Foreskin fibroblast (primary cell): ENCODE measurements at places on chromosomes 12 and 14.

DNA sequence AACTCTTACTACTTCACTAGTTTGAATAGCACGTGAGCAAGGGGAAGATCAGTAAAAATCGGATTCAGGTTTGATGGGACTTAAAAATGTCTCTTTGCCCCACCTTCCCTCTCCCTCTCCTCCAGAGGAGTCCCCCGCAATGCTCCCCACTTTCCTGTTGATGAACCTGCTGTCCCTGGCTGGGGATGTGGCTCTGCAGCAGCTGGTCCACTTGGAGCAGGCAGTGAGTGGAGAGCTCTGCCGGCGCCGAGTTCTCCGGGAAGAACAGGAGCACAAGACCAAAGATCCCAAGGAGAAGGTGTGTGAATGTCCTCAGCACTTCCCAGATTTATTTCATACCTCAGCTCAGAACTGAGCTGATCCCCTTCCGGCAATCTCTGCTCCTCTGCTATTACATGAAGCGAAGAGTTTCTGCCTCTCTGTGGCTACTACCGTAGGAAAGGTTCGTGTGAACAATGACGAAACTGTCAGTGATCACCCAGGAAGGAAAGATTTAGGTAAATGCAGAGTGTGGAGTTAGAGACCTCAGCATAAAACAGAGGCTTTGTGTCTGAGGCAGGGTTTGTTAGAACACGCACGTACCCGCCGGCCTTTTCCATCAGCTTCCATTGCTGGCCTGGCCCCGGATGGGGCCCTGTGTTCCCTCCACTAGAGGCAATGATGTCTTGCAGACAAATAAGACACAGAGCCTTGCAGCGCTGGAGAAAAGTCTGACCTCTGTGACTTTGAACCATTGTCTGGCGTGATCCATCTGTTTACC lies 7.4 kb upstream of the GAPDH start:
- no peak for DNase-seq

GRCh38 chr14:60051721-60052221 lies 40.0 kb upstream of the PCNX4 start:
- peak; percentile 26 for DNase-seq

GRCh38 chr12:50024805-50025186 lies 498 bp downstream of the RACGAP1 start:
- DNase-seq = no peak

DNA sequence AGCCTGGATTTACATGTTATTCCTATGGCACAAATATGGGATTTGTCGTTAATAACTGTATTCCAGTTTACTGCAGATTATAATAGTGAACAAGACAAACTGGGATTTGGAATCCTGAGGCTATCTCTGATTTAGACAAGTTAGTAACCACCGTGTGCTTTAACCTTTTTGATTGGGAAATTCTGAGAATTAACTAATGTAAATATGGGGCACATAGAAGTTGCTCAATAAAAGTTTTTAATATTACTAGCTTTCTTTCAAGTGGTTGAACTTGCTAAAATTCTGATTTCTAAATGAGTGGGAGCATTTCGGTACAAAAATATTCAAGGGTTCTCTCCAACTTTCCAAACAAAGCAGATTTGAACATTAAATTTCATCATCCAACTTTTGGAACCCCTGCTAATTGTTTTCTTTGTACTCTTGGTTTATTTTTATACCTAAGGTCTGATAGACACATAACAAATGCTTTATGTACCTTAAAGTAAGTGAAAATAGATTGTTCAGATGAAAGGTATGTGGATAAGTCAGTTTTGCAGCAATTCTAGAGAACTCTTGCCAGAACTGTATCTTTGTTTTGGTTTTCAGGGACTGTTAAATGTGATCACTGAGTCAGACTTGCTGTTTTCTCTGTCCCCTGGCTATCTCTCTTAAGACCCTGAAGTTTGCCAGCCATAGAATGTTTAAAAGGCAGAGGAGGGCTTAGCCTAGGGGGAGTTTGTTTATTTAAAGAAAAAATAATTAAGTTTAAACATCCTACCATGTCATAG lies 57.5 kb downstream of the FRS2 start:
- peak; percentile 74 for DNase-seq

GRCh38 chr14:99644723-99645544 lies at the start of gene HHIPL1:
TSS of gene HHIPL1 (plus strand) at chr14:99645129. CDS start at chr14:99645208, 79 bp downstream.
- peak; percentile 52 for DNase-seq

GRCh38 chr12:122035292-122035691 lies 13.6 kb downstream of the BCL7A start:
- DNase-seq = no peak

- no peak for DNase-seq
These were observed 34.6 kb upstream of the MEG3 start for GRCh38 chr14:100791348-100791735.

GRCh38 chr14:68041876-68042354 lies 222.3 kb downstream of the RAD51B start:
- no peak for DNase-seq

- DNase-seq = peak; percentile 70
These were observed 13.7 kb upstream of the OR6J1 start for GRCh38 chr14:22657861-22658260.

- no peak for DNase-seq
These were observed 10.8 kb downstream of the RBM19 start for GRCh38 chr12:113955109-113955970.

DNA sequence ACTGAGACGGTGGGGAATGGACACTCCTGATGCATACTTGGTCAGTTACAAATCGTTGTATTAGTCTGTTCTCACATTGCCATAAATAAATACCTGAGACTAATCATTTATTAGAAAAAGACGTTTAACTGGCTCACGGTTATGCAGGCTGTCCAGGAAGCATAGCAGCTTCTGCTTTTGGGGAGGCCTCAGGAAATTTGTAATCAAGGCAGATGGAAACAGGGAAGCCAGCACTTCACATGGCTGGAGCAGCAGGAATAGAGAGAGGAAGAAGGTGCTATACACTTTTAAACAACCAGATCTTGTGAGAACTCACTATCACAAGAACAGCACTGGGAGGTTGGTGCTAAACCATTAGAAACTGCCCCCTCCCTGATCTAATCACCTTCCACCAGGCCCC lies 418.2 kb downstream of the FLRT2 start:
- DNase-seq = no peak

GRCh38 chr12:57025196-57025595 lies 8.9 kb upstream of the TAC3 start:
- no peak for DNase-seq

- DNase-seq = no peak
These were observed 287.0 kb upstream of the FKBP4 start for GRCh38 chr12:2507814-2508213.

- DNase-seq = no peak
These were observed 954.1 kb downstream of the AACS start for GRCh38 chr12:126019385-126019784.

DNA sequence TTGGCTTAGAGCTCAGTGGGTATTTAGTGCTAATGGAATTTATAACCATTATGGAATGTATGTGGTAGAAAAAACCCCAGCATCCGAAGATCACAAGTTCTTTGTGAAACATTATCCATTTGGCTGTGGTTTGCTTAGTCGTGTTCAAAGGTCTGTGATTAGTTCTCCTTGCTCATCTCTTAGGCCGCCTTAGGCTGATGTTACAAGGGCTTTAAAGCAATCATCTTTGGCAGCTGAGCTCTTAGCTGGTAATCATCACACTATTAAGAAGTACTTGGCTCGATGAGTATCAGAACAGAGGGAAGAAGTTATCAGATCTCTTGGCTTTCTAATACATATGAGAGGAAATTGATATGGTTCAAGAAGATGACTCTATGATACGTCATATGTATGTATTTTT lies 124.1 kb upstream of the E2F7 start:
- peak; percentile 84 for DNase-seq

DNA sequence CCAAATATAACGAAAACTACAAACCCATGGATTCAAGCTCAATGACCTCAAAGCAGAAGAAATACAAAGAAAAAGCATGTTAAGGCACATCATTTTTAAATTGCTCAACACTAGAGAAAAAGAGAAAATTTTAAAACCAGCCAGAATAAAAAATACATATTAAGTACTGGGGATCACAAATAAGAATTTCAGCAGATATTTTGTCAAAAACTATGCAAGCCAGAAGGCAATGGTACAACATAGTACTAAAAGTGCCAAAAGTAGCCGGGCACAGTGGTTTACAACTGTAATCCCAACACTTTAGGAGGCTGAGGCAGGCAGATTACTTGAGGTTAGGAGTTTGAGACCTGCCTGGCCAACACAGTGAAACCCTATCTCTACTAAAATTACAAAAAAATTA lies 10.2 kb downstream of the SGPP1 start:
- peak; percentile 22 for DNase-seq

GRCh38 chr12:13094367-13094766 lies 9.1 kb downstream of the GSG1 start:
- DNase-seq = peak; percentile 79

DNA sequence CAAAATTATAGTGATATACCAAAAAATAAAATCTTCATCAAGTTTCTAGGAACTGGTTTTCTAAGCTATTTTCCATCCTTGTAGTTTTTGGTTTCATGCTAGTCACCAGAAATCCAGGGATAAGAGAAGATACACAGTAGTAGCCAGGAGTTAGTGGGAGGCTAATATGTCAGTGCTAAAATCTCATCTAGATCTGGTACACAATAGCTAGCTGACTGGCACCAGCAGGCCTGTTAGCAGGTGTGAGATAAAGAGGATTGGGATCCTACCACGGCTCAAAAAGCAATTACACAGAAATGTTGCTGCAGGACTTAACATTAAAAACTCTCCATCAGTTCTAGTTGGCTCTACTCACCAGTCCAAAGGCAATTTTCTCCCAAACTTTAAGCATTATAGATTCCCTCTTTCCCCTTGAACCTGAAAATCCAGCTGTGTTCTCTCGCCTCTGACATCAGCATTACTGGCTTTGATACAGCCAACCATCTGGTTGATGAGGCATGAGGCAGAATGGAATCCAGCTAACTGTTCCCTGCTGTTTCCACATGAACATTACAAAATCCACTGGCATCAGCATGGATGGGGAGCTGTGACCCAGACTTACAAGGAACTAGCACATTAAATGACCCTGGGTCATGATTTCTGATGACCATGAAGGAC lies 41.8 kb upstream of the CCDC196 start:
- DNase-seq = peak; percentile 16

DNA sequence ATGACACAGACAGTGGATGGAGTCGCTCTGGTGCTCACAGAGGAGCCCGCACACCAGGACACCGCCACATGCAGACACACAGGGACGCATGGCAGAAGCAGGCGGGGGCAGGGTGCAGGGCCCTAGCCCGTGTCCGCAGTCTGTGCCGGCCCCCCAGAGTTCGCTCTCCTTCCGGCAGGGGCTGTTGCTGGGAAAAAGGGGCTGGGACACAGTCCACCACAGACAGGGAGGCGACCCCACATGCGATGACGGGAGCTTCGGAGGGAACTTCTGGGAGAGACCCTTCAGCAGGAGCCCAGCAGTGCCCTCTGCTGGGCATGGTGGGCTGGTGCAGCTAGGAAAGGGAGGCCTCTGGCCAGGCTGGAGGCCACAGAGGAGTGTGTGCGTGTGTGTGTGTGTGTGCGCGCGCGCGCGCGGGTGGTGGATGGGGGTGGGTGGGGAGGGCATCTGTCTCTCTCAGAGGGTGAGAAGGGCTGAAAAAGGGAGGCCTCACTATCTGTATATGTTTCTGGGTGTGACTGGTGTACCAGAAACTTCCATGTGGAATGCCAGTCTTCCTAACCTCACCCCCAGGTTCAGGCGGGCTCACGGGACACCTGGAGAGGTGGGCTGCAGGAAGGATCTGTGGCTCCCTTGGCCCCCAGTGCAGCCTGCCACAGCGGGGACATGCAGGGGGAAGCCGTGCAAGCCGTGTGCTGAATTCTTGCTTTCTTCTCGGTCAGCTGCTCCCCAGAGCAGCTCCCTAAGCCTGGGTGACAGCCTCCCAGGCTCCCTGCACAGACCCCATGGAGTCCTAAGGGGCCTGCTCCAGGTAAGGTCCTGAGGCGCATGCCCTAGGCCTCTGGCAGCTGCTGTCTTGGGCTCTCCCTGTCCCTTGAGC lies 60.7 kb downstream of the PLEKHG3 start:
- peak; percentile 71 for DNase-seq

GRCh38 chr12:84874125-84874824 lies 38.3 kb downstream of the SLC6A15 start:
- DNase-seq = peak; percentile 33

- DNase-seq = no peak
These were observed 6.3 kb upstream of the CTDSP2 start for GRCh38 chr12:57852620-57853500.

GRCh38 chr12:32598688-32599087 lies 80.4 kb upstream of the DNM1L start:
- no peak for DNase-seq

DNA sequence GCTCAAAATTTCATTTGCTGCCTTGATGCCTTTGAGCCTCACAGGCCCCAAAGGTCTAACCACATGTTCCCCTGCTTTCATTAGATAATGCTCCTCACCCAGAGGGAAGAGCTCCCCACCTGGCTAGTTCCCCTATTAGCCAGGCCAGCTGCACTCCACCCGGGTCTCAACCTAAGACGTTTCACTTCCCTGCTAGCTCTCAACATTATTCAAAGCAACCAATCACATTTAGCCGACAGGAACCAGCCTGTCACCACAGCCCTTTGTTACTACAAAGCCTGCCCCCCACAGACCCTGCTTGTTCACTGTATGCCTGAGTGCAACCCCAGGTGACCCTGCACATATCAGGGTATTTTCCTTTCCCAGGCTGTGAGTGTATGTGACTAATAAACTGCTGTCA lies 78.6 kb downstream of the SLC15A5 start:
- no peak for DNase-seq

GRCh38 chr14:61493239-61493638 lies 171.9 kb downstream of the PRKCH start:
- DNase-seq = peak; percentile 94

GRCh38 chr14:60805841-60806430 lies 71.4 kb downstream of the MNAT1 start:
- DNase-seq = peak; percentile 85

DNA sequence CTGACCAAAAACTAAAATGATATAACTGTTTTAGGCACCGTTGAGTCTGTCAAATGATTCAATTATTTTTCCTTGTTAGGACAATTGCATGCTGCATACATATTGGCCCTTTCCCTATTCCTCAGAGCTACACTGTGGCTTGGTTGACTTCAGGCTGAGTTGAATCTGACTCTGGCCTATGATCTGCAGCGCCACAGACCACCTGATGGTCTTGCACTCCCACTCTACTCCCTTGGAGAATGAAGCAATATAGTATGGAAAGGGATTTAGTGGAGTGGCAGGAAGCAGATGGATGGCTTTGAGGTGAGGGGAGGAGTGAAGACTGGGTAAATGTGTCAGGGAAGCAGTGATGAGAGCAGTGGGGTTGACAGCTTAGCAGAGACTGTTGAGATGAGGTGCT lies 579.0 kb upstream of the STXBP6 start:
- no peak for DNase-seq
